ENCODE measurements at places on chromosomes 5 and 9.

DNA sequence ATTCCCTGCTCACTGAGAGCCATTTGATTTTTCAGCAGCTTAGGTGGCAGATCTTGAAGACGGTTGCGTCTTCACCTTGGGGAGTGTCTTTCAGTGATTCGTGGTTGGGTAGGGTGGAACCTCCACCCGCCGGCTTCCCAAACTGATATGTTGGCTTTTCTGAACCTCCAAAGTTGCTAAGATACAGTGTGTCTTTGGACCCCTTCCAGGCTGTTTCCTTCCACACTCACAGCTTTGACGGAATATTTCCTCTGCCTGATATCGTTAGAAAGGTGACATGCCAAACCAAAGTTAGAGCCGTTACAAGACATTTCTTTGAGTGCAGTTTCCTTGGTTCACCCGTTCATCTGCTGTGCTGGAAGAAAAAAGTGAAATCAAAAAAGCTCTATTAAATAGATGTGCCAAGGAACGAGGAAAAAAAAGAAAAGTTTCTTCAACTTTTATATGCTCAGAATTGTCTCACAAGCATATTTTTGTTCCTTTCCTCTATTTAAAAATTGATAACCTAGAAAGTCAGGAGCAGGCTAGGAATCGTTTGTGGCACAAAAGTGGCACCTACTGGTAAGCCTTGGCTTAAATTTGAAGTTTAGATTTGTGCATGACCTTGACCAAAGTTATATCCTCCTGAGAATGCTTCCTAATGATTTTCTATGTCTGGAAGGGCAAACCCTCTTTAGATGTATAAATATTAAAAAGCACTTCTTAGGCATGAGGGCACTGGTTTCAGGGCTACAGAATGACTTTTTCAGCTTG is 270.7 kb upstream of the WWC1 start:
- DNase-seq, result no peak

- DNase-seq, result peak; percentile 41
These were observed 53.0 kb downstream of the CDC14B start for GRCh38 chr9:96566498-96567202.

- DNase-seq, result no peak
These were observed 138.7 kb upstream of the PPP1R26 start for GRCh38 chr9:135340726-135341475.

GRCh38 chr5:40367255-40367654 is 312.5 kb upstream of the PTGER4 start:
- DNase-seq, result no peak

DNA sequence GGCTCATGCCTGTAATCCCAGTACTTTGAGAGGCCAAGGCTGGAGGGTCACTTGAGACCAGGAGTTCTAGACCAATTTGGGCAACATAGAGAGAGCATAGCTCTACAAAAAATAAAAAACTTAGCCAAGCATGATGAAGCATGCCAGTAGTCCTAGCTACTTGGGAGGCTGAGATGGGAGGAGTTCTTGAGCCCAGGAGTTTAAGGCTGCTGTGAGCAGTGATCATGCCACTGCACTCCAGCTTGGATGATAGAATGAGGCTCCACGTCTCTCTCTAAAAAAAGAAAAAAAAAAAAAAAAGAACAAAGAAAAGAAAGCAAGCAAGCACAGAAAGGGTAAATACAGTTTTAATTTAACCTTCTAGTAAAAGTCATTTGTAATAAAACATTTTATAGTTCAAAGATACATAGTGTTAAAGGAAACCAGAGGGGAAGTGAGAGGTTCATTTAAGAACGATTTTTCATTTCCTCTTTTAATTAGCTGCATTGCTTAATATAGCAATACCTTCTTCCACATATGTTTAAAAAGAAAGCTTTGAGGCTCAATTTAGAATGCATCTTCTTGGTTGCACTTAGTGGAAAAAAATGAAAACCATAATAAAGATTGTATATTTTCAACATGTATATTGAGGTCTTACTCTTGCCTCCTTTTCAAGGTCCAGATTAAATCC is 14.9 kb downstream of the GAPT start:
- no peak for DNase-seq

GRCh38 chr5:103262422-103262871 is 3.9 kb downstream of the MACIR start:
- no peak for DNase-seq

DNA sequence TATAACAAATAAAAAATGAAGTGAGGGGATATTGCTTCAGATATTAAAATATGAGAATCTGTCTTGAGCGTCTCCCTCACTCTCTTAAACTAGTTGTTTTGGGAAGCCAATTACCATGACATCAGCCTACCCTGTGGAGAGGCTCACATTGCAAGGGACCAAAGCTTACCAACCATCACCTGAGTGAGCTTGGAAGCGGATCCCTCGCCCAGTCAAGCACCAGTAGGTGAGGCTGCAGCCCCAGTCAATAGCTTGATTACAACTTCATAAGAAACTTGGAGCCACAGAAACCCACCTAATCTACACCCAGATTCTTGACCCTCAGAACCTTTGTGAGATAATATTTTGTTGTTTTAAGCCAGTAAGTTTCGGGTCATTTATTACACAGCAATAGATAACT is 206.2 kb downstream of the CEMIP2 start:
- no peak for DNase-seq

DNA sequence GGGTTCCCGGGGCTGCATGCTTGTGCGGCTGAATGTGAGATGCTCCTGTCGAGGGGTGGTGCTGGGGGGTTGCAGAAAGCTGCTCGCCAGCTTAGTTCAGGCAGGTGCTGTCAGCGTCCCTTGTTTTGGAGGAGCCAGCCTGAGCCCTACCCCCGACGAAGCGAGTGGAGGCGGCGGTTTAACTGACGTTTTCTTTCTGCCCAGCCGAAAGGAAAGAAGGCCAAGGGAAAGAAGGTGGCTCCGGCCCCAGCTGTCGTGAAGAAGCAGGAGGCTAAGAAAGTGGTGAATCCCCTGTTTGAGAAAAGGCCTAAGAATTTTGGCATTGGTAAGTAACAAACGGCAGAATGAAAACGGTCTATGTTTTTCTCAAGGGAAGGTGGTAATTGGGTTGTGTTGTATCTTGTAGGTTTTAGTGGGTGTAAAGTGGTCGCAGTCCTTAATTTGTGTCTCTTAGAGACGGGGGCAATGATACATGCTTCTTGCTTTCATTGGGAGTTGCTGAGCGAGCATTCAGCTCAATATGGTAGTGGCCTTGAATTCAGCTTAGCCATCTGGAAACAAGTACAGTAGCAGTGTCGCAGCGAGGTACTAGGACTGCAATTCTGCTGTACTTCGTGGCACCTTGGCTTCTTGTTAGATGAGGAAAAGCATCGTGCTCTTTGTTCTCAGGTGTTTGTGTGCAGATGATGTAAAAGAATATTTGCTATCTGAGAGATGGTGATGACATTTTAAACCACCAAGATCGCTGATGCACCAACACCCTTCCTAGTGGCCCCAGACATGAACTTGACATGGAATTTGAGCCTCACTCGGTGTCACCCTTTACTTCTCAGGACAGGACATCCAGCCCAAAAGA is 928 bp downstream of the RPL7A start:
- no peak for DNase-seq

- no peak for DNase-seq
These were observed 9.2 kb downstream of the DCANP1 start for GRCh38 chr5:135437796-135438560.

- no peak for DNase-seq
These were observed 10.7 kb upstream of the AGPAT2 start for GRCh38 chr9:136697821-136698526.

- DNase-seq, result no peak
These were observed 288.9 kb upstream of the DMAC1 start for GRCh38 chr9:8088477-8088876.

- no peak for DNase-seq
These were observed 3.4 kb upstream of the CCNO start for GRCh38 chr5:55236800-55237199.

DNA sequence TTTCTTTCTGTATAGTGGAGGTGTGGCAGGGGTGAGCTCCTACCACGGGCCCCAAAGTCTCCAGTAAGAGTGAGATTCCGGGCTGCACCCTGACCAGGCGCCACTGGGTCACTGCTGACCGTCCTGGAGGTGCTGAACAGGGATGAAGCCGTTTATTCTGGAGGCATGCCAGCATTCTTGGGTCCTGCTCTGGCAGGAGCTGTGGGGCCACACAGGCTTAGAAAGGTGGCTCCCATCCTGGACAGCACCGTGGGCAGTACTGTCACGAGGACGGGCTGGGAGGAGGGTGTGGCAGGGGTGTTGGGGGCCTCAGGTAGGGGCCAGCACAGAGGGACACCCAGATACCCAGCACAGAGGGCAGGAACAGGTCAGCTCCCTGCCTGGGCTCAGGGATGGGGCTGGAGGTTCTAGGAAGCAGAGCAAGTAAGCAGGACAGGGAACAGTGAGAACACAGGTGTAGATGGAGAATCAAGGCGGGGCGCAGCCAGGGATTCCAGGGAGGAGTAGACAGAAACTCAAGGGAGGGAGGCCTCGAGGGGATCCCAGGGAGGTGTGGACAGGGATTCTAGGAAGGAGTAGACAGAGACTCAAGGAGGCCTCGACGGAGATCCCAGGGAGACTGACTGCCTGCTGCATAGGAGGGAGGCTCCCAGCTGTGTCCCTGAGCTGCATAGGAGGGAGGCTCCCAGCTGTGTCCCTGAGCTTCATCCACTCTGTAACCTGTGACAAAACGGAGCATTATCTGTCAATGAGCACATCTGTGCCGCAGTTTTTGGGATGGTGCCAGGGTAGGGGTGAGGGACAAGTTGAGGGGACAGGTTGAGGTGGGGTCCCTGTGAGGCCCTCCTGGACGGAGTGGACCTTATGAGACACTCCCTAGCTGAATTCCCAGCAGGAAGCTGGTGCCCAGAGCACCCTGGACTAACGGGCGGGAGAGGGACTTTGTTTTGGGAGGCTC is 1.1 kb upstream of the PLEKHG4B start:
- no peak for DNase-seq

DNA sequence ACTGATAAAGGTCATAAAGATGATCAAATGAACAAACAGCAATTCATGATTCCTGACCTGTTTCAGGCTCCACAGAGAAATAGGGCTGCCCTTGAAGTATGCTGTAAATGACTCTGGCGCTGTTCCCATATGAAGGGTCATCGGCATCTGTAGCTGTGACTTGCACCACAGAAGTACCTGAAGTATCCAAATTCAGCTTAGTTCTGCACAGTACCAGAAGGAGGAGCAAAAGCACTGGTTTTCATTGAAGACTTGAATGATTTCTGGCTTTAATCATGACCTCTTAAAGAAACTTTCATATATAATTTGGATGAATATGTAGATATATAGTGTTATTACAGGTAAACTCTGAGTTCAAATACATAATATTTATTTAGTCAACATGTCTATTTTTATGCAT is 109.1 kb downstream of the CDH10 start:
- no peak for DNase-seq

DNA sequence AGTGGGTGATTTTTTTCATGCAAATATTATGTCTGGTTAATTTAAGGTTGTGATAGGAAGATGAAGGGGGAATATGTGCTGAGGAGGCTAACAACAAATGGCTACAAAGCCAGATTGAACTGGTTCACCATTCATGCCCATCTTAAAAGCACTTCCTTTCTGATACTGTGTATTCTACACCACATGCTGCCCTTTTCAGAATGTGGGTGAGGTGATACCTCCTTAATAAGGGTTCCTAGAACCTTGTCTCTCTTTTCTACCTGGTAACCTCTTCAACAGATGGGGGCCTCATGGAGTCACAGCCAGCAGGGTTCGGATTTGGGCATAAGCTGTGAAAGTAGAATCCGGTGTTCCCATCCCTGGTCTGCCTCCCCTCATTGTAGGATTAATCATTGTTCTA is 1064.0 kb upstream of the SEMA6A start:
- no peak for DNase-seq

DNA sequence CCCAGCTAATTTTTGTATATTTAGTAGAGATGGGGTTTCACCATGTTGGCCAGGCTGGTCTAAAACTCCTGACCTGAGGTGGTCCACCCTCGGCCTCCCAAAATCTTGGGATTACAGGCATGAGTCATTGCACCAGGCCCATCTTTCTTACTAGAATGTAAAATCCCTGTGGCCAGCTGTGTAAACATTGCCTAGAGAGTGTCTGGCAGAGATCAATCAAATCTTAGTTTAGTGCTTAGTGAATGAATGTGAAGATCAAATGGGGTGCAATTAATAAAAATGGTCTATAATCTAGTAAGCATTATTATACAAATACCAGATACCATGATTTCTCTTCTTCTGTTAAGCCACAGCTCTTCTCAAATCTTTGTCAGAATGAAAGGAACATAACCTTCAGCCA is 289.9 kb downstream of the KCTD16 start:
- no peak for DNase-seq

- DNase-seq, result no peak
These were observed 24.0 kb upstream of the CDKN2B start for GRCh38 chr9:22033012-22033630.

- DNase-seq, result no peak
These were observed 66.8 kb downstream of the PLPP1 start for GRCh38 chr5:55467862-55468551.

GRCh38 chr5:61575103-61575502 is 243.0 kb downstream of the ZSWIM6 start:
- no peak for DNase-seq

DNA sequence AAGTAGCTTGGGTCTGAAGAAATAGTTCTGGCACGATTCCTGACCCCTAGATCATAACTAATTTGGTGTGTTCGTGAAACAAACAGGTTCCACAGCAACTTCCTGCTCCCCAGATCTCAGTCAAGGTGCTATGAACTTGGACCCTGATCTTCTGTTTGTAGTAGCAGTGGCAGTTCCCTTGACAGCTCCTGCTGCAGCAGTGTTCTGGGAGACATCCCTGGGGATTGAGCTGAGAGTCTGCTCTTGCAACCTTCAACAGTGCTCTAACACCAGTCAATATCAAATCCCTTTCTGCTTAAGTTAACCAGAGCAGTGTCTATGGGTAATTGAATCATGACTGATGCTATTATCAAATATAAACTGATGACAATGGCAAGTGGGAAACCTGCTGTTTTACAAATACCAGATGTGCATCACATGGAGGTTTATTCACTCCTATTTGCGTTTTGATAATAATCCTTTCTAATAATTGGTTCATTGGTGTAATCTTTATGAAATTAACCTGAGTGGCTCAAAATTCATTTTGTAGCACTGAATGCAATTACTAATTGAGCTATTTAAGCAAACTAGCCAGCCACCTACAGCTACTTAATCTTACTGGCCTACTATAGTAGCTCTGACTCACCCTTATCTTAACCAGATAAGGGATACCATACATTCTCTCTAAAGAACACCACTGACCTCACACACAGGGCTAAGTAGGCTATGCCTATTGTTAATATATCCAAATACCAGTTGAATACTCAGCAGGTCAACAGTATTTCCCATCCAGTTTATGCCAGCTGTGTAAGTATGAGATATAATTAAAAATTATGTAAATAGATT is 21.9 kb downstream of the KDM4C start:
- no peak for DNase-seq

- no peak for DNase-seq
These were observed 18.1 kb downstream of the SLC1A1 start for GRCh38 chr9:4508246-4508906.

- DNase-seq, result no peak
These were observed 54.4 kb downstream of the NEURL1B start for GRCh38 chr5:172695232-172696054.
